ENCODE measurements at places on chromosomes 2 and 18.

DNA sequence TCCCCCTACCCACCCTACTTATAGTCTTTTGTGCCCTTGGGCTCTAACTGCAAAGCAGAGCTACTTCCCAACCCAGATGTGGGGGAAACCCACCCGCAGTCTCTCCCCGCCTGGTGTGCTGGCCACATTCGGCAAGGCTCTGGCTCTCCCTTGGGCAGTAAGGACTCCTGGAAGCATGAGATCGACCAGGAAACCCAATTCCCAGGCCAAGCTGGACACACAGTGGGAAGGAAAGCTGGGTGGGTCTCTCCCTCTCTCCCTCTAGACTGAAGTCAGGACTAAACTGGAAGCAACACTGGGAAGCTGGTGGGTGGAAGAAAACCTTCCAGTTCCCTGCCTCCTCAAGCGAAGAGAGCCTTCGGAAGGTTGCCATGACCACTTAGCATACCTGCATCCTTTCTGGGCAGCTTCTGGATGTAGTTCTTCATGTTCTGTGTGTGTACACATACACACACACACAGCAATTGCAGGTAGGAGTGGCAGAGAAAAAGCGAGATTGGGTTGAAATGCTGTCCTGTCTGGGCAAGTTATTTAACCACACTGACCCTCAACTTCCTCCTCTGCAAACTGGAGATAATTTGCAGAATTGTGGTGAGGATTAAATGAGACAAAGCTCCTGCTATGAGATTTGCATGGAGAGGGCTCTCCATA is 33.9 kb downstream of the ZBTB7C start:
- DNase-seq = no peak

GRCh38 chr2:135997380-135997779 is 12.0 kb upstream of the DARS1 start:
- DNase-seq = no peak

GRCh38 chr2:44124500-44124899 is 44.2 kb upstream of the PPM1B start:
- no peak for DNase-seq

DNA sequence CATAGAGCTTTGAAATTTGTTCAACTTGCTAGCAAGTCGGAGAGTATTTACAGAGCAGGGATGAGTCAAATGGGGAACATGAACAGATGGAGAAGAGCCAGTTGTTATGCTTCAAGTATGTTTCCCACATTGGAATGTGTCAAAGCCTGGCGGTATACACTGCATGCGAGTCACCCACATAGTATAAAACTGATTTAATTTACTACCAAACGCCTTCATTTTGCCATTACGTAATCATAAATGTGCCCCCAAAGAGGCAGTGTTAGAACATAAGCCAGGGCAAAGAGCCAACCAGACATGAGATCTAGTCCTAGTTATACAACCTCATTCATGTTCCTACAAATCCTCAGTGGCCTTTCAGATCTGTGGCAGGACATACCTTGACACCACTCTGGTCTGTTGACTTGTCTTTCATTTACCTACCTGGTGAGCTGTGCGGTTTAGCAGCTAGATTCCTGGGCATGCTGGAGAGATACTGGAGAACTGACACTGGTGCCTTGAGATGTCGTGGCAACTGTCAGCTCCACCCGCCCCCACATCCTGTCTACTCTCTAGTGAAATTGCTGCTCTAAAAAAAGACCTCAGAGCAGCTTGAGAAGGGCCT is 21.7 kb upstream of the NRP2 start:
- DNase-seq = peak; percentile 88

- peak; percentile 46 for DNase-seq
Measured at GRCh38 chr2:158932131-158932645, 36.3 kb upstream of the TANC1 start.

DNA sequence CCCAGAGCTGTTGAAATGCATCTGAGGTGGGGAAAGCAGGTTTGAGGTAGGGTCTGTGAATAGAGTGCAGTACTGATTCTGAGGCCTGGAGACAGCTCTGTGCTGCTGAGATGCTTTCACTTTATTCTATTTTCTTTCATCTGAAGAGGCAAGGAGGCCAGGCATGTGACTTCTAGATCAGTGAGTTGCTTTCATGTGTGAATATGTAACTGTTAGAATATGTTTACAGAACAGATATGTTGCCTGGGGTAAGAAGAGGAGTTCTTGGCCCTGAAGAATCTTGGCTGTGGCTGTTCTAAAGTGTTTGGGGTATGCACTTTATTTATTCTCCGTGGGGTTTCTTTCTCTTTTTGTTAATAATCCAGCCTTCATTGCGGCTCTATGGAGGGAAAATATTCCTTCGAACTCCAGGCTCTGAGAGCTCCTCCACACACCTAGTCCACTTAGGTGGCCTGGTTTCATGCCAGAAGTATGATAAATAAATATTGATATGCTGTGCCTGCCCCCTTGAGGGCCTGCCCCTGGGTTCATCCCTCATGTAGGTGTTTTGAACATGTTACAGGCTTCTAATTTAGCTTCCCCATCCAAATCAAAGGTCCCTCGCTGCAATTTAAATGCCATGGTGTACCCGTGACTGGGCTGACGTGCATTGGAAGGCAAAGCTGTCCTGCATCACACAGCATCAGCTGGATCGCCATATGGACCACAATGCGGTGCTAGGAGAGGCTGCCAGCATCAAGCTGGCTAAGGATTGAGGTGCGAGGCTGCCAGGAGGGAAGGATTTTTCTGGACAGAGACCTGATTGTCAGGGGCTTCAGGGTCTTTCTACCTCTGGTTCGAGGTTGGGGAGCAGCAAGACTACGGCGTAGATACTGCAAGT is 102.9 kb downstream of the PRKCE start:
- DNase-seq = no peak

- no peak for DNase-seq
Measured at GRCh38 chr18:58038063-58038462, 6.0 kb upstream of the NEDD4L start.

GRCh38 chr2:169066897-169067296 is 2.5 kb upstream of the DHRS9 start:
- DNase-seq = no peak

DNA sequence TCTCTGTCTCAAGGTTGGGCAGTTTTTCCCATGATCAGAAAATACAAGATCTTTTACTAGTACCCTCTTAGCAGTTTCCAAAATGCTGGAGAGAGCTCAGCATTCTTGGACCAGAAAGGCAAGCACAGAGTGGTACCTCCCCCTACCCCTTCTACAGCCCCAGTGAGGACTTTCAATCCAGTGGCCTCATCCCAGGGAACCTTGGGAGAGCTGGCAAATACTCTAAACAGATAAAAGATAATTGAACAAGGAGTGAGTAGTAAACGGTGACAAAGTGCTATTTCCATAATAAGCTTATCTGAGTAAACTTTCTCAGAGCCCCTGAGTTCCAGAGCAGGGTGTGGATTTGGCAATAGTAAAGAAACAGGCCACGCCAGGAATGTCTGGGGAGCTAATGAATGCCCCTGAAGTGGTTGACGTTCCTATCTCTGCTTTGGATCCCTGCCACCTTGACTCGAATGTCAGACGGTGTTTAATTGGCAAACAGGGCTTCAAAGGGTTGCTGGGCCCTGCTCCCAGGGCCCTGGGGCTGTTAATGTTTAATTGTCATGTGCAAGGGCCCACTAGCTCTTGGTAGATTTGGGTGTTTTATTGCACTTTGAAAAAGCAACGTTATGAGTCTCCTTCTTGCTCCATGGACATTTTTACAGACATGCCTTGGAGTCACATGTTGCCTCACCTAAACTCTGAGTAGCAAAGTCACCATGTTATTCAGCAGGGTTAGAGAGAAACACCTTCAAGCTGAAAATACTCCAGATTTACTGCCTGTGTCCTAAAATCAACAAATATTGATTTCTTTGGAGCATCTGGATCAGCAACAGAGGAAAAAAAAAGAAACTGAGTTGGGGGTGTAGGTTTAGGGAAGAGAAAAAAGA is 239.9 kb downstream of the CYRIA start:
- DNase-seq = no peak

DNA sequence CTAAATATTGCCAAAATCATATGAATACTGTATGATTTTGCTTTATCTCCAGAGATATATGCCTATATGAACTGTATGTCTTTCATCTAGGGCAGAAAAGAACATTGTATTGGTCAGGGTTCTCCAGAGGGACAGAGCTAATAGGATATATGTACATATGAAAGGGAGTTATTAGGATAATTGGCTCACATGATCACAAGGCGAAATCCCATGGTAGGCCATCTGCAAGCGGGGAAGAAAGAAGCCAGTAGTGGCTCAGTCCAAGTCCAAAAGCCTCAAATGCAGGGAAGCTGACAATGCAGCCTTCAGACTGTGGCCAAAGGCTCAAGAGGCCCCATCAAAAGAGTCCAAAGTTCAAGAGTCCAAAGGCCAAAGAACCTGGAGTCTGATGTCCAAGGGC is 209.9 kb downstream of the RNF144A start:
- no peak for DNase-seq

- DNase-seq = peak; percentile 68
Measured at GRCh38 chr2:136025057-136025973, 39.9 kb upstream of the DARS1 start.

DNA sequence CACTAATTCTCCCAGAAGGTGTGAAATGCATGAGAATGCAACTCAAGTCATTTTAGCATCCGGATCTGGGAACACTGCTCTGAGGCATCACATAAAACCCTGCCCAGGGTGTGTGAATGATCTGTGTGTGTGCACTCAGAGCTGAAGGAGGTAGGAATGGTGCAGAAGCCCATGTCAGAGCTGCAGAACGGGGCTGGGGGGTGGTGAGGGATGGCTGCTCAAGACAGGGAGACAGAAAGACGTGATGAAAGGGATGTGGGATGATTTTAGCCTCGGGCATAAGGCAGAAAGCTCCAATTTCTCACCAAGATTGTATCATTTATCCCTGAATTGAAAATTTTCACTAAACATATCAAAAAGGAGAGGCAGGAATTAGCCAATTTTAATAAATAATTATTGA is 369.1 kb downstream of the EIPR1 start:
- no peak for DNase-seq

- no peak for DNase-seq
Measured at GRCh38 chr18:297936-298335, 30.1 kb upstream of the THOC1 start.

DNA sequence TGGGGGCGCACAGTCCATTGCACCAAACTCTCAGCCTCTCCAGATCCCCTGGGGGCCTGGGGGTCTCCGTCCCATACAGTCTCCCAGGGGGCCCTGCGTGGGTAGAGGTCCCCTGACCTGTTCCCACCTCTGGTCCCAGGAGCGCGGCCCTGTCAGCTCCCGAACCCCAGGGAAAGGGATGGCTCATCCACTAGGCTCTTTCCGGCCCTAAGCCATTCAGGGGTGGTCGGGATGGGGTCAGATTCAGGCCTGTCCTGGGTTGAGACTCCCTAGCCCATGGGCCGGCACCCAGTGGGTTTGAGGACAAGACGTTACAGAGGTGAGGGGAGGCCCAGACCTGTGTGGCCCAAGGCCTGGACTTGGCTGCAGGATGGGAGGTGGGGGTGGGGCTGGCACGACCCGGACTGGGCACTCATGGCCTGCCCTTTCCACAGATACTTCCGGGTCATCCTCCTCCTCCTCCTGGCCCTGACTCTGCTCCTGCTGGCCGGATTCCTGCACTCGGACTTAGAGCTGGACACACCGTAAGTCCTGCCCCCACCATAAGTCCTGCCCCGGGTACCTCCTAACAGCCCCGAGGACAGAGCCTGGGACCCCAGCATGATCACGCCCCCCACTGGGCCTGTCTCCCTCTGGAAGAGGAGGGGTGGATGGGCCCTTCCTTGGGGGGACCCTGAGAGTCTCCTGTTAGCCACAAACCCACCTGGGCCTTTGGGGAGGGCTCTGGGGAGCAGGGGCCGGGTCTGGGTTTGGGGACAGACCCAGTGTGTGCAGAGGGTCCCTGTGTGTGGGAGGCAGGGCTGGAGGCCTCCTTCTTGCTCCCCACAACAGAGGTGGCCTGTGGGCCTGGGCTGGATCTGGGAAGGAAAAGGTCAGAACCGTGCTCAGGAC is 10.1 kb upstream of the NEU4 start:
- no peak for DNase-seq

- DNase-seq = no peak
Measured at GRCh38 chr2:232464544-232464885, 8.6 kb downstream of the ALPI start.

DNA sequence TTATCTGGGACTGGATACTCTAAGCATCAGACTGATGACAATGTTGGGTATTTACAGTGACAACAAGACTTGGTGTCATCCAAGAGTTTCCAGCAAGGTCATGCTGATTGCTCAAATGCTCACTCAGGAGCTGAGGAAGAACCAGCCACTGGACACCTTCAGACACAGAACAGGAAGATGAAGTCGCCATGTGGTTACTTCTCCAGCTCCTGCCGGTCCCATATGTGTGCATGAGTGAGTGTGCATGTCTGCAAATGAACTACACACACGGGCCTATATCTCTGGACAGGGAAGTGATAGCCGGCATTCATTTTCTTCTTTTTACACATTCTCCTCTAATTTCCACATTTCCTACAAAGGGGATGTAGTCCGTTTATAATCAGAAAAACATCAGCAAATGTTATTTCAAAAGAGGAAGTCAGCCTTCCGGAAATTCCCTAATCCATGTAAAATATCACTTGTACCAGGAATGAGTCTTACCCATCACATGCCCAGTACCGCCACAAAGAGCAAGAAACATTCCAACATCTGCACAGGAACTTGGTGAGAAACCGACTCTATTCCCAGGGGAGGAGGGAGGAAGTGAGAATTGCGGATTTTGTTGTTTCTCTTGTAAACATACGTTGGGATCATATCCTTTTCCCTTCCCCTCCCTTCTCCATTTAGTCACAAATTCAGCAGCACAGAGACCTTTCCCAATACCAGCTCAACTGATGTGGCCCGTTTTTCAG is 10.8 kb downstream of the RFX8 start:
- DNase-seq = peak; percentile 67

- DNase-seq = no peak
Measured at GRCh38 chr2:73979021-73979420, 5.7 kb upstream of the TET3 start.

GRCh38 chr2:223870840-223871611 is 33.6 kb upstream of the AP1S3 start:
- DNase-seq = no peak

DNA sequence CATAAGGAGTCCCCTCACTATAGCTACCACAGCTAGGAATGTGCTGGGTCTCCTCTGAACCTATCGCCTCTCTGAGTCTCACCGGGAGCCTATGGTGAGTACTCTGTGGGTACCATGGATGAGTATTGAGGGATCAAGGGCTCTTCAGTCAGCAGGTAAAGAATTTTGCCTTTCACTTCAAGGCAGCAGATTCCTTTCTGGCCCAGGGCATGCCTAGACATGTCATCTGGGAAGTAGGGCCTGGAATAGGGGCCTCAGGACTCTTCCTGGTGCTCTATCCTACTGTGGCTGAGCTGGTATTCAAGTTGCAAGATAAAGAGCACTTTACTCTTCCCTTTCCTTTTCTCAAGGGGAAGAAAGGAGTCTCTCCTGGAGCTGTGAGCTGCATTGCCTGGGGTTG is 85.6 kb upstream of the LHCGR start:
- no peak for DNase-seq

- no peak for DNase-seq
Measured at GRCh38 chr2:222762342-222762741, 90.9 kb downstream of the MOGAT1 start.

GRCh38 chr2:205474741-205475415 is 207.4 kb upstream of the NRP2 start:
- DNase-seq = peak; percentile 67

- no peak for DNase-seq
Measured at GRCh38 chr2:42474765-42475454, 18.9 kb downstream of the KCNG3 start.

- DNase-seq = no peak
Measured at GRCh38 chr2:165635532-165635931, 158.5 kb downstream of the GALNT3 start.

- no peak for DNase-seq
Measured at GRCh38 chr2:119086327-119086726, 72.2 kb downstream of the C1QL2 start.
